RPMI7951 (cell line): ENCODE measurements at places on chromosomes 4 and X.
A peak's percentile ranks its signal among the peaks of the same experiment; 100 is the strongest.

- DNase-seq, result peak; percentile 23
These were observed 5.6 kb downstream of the TMEM255A start for GRCh38 chrX:120305531-120306141.

- DNase-seq, result no peak
These were observed 384.8 kb downstream of the AFF2 start for GRCh38 chrX:148885203-148885602.

DNA sequence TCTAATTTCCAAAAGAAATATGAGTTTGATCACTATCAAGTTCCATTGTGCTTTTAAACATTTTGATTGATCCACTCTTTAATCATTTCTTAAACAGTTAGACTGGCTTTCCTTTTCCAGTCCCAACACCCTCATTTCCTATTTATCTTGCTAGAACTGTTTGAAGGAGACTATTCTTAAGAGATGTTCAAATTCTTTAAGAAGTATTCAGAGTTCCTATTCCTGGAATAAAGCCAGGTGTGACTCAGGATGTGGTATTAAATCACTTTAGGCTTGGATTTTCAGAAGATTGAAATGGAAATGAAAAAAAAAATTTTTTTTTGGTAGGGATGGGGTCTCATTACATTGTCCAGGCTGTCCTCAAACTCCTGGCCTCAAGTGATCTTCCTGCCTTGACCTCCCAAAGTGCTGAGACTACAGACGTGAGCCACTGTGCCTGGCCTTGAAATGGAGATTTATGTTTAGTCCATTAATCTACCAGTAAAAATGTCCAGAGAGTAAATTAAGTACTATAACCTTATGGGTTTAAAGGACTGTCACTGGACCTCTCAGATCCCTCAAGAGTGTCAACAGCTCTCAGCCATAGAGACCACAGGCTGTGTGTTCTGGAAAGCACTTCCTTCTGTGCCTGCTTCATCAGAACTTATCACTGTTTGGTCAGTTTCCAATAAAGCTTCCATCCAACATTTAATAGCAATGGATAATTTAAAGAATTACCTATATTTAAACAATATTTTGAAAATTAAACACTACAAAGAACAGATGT lies 90.7 kb downstream of the CDS1 start:
- DNase-seq, result peak; percentile 83

- no peak for DNase-seq
These were observed 69.9 kb downstream of the SEL1L3 start for GRCh38 chr4:25792876-25793275.

GRCh38 chr4:67571975-67572374 lies 13.4 kb downstream of the STAP1 start:
- no peak for DNase-seq

DNA sequence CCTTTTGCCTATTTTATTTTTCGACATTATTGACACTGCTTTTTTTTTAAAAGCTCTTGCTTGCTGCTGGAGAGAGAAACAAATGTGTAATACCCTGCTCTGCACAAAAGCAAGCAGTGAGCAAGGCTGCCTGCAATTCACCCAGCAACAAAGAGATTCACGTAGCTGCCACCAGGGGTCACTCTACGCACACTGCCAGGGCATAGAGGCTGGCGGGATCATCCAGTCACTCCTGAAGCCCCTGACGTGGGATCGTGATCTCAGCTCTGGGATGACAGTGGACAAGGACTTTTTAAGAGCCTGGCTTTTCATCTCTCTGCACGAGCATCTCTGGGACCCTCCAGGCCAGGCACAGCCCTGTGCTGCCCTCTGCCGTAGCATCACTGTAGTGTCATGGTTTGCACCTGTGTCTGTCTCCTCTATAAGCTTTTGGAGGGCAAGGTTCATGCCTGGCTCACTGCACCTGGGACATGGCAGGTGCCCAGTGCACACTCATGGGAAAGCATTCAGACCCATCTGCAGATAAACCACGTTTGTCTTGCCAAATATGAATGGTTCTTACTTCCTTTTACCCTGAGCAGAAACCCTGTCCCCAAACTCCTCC lies 19.8 kb downstream of the C4orf50 start:
- DNase-seq, result peak; percentile 42

DNA sequence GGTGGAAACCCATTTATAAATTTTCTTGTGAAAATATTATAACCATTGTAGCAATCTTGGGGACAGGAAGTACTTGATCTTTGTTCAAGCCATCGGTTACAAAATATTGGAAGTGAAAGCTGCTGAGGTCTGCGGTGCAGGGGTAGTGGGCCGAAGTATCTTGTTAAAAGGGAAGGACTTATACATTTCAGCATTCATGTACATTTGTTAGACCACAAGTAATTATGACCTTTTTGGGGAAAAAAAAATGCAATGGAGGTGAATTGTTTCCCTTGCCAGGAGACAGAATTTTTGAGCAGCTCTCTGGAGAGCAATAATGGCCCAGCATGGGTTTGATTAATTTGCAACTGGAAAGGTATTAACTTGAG lies 121.3 kb downstream of the EGF start:
- DNase-seq, result no peak

DNA sequence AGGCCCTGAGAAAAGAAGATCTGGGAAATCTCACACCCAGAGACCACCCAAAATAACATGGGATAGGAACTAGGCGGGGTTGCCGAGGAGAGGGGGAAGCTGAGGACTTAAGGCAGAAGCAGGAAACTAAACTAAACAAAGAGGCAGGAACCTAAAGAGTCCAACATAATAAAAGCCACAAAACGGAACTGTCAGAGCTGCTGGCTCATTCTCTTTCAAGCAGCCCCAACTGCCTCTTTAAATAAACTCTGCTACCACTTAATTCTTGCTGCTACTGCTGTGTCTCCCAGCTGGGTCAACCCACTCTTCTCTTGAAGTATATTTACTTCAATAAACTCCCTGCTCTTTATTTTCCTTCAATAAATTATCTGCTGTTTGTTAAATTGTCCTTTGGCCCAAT lies 44.5 kb downstream of the MAGEB16 start:
- DNase-seq, result no peak

DNA sequence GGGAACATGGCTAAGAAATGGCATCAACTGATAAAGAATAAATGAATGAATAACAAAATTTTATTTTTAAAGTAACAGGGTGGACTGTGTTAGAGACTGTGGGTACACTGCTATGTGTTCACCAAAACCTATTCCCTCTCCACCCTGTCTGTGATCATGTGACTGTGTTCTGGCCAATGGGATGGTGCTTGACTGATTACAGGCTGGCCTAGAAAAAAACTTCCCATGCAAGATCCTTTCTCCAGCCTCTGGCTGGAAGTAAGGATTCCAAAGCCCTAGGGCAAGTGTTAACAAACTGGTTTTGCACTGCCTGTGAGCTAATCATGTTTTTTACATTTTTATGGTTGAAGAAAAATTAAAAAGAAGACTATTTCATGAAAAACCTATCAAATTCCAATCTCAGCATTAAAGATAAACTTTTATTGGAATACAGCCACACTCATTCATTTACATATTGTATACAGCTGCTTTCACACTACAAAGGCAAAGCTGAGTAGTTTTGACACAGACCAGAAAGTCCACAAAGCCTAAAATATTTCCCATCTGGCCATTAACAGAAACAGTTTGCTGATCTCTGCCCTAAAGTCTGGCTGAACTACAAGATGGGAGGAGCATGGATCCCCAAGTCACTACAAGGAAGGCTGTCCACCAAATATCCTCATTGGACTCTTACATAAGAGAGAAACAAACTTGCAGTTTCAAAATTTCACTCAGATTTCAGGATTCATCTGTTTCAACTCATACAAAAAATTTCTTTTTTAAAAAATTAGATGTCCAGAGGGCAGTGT lies 133.2 kb downstream of the ARHGAP6 start:
- peak; percentile 64 for DNase-seq

DNA sequence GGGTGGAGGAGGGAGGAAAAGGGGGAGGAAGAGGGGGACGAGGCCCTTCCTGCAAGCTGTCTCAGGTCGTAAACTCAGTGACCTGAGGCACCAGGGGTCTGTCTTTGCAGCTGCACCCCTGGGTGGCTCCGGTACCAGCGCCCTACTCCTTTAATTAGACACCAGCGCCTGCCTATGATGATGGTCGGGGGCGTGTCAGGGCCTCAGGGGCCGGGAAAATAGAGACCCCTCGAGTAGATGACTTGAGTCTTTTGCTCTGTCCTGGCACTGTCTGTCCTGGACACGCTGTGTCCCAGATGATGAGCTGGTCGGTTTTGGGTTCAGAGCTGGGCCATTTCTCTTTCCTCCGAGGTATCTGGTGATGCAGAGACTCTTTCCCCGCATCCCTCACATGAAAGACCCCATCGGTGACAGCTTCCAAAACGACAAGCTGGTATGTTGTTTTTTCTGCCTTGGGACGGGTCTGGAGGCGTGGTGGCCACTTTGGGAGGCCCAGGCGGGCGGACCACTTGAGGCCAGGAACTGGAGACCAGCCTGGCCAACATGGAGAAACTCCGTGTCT lies 11.2 kb downstream of the SLC25A6 start:
- peak; percentile 20 for DNase-seq

- peak; percentile 62 for DNase-seq
These were observed 29.7 kb downstream of the BCOR start for GRCh38 chrX:40068048-40068447.

DNA sequence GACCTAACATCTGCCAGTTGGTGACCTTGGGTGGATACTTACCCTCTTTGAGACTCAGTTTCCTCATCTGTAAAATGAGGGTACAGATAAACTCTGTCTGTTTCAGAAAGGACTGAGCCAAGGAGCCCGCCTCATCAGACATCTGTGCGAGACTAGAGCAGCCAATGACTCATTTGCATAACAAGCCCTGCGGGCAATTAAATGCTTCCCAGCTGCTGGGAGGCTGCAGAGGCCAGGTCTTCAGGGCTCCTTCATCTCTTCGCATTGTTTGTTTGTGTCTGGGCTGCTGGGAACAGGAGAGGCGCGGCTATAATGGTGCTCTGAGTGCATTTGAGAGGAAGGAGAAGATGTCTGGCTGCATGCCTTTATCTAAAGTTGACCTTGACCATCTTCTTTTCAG lies 85.0 kb downstream of the ADRA2C start:
- peak; percentile 79 for DNase-seq

GRCh38 chrX:2829469-2830246 lies 928 bp downstream of the GYG2 start:
- no peak for DNase-seq

DNA sequence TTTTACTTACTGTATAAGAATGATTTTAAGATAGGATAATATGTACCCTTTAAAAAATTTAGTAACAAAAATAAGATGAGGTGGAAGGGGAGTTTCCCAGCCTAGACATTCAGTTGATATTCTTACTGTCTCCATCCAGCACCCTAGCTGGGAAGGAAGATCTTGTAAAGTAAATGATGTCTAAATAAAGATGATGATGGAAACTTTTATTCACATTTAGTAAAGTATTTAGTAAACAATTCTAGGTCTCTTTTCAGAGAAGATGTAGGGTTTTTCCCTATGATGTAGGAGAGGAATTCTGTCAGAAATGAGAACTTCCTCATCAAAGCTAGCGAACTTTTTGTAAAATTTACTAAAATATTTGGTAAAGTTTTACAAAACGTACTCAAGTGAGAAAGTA lies 136.8 kb downstream of the RAPGEF2 start:
- DNase-seq, result no peak

- DNase-seq, result peak; percentile 40
These were observed 162.1 kb downstream of the CBR4 start for GRCh38 chr4:168847771-168848502.

DNA sequence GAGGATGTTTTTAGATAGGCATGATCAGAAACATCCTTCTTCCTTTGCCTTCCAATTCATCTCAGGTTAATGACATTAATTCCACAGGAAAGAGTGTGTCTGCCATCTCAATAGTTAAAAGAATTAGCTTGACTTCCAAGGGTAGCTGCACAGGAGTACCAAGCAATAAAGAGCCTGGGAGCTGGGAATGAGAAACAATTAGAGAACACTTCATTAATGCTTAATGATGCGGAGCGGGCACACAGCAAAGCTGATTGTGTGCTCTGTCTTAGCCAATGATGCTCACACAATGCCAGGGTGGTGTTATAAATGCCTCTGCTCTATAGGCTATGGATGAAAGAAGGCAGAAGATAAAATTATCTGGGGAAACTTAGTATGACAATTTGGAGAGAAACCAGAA lies 1052.5 kb upstream of the LCORL start:
- no peak for DNase-seq
